Heart right ventricle (tissue), 16 donors: ENCODE measurements at places on chromosomes 12 and 14.
A peak's percentile ranks its signal among the peaks of the same experiment; 100 is the strongest.

DNA sequence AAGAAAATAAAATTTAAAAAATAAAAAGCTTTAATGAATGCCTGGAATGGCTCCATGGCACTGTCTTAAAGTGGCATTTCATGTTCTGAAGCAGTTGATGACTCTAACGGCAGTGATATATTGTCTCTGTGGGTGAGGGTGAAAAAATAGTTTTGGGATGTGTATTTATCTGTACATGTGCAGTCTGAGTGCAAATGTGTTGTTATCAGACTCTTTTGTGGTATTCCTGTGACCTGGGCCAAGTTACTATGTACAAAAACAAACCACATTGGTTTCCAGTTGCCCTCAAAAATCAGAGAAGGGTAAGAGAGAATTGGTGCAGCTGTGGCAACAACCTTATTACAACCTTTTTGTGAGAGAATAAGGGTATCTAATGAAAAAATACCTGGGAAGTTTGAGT is 81.7 kb upstream of the CCDC91 start:
- DNase-seq = no peak

GRCh38 chr12:5511644-5512600 is 80.0 kb downstream of the NTF3 start:
- DNase-seq = no peak

DNA sequence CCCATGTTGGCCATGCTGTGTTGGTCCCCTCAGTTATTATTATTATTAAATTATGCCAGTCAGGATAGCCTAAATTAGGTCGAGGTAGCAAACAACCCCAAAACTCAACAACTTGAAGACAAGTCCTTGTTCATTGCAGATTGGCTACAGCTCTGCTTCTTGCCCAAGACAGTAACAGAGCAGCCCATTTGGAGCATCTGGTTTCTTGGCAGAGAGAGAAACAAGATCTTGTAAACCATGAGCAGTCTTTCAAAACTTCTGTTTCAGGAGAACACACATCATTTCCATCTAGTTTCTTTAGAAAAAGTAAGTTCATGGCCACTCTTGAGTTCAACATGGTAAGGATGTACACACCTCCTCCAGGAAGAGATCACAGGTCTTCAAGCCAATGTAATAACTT is 52.3 kb downstream of the E2F7 start:
- DNase-seq = no peak

DNA sequence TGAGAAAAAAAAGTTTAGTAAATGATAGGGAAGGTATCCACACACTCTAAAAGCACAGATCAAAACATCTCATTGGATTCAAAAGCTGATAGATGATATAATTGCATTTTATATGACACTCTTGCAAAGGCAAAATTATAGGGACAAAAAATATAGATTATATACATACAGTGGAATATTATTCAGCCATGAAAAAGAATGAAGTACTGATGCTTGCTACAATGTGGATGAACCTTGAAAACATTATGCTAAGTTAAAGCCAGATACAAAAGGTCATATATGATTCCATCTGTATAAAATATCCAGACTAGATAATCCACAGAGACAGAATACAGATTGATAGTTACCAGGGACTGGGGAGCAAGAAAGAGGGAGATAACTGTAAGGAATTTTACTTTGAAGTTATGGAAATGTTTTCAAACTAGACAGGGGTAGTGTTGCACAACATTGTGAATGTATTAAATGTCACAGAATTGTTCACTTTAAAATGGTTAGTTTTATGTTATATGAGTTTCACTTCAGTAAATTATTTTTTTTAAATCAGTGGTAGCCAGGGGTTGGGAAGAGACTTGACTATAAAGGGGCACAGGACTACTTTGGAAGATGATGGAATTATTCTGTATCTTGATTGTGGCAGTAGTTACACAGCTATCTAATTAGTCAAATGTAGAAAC is 41.7 kb upstream of the CDKN3 start:
- no peak for DNase-seq

DNA sequence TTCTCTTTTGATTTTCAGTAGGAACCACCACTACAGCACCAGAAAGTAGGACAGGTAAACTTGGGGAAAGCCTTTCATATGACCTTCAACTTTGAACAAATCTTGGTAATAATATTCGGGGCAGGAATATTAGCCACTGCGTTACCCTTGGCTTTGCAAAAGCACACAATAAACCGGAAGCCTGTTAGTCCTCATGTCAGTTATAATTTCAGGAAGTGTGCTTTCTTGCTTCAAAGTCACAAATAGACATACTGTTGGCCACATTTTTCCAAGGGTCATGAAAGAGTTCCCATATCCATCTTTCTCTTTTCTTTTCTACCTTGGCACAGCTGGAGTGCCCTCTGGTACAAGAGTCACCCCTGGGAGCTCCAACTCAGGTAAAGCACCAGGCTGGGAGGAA is 167.2 kb upstream of the CNTN1 start:
- DNase-seq = no peak

DNA sequence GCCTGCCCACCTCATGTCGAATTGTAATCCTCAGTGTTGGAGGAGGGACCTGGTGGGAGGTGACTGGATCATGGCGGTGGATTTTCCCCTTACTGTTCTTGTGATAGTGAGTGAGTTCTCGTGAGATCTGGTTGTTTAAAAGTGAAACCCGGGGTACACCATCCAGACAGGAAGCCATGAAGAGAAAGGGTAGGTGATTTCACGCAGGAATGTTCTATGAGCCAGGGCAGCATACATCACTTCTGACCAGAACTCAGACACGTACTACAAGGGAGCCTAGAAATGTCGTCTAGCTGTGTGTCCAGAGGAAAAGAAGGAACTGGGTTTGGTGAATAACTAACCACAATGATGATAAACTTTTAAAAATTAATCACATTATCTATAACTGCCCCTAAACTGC is 80.6 kb downstream of the ANO4 start:
- DNase-seq = no peak

DNA sequence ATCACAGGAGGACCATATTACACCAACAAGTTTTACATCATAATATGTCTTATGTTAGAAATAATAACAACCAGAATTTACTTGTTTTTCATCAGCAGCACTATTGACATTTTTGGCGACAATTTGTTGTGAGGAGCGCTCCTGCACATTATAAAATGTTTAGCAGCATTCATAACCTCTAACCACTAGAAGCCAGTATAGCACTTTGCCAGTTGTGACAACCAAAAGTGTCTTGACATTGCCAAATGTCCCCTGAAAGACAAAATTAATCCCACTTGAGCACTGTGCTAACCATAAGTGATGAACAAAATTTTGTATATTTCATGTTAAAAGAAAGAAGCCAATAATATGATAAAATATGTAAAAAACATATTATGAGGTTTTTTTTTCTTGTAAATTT is 356.9 kb upstream of the LMO3 start:
- no peak for DNase-seq

DNA sequence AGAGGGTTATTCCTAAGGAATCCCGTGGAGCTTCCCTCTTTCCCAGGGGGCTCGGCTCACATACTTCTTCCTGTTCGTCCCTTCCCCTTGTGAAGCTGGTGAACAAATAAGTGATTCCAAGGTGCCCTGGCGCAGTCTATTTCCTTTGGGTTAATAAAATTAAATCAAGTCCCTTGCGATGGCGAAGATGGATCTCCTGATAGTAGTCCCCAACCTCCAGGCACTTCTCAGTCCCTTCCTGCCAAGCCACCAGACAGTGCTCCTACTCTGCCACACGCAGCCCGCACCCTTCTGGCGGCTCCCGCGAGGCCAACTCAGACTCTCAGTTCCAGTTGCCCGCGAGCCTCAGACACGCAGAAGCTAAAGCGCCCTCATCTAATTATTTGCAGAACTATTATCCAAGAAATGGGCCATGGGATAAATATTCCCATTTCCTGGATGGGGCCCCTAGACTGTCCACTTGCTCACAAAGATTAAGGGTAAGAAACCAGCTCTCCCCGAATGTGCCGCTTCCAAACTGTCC is 2.4 kb upstream of the SIX6 start:
- no peak for DNase-seq

GRCh38 chr12:42145197-42145549 is 499 bp upstream of the GXYLT1 start:
- no peak for DNase-seq

- DNase-seq = no peak
Observed at GRCh38 chr12:8057306-8057705, 8.9 kb downstream of the C3AR1 start.

DNA sequence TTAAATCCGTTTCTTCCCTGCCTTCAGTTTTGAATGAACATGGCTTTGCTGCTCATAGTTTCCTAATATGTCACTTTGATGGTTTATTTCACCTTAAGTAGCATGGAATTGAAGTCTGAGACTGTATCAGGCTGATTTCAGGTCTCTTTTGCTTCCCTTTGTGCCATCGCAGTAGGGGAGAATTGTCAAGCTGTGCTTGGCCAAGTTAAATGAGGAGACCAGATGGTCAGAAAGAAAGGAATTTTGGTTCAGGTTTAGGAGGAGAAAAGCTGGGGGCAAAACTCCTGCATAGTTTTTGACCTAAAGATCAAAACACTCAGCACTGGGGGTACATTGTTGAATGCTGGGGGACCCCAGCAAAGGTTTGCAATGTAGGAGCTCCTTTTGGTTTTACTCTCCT is 398.4 kb downstream of the NUAK1 start:
- DNase-seq = no peak

GRCh38 chr12:2374092-2374906 is 321.5 kb downstream of the CACNA1C start:
- DNase-seq = no peak

DNA sequence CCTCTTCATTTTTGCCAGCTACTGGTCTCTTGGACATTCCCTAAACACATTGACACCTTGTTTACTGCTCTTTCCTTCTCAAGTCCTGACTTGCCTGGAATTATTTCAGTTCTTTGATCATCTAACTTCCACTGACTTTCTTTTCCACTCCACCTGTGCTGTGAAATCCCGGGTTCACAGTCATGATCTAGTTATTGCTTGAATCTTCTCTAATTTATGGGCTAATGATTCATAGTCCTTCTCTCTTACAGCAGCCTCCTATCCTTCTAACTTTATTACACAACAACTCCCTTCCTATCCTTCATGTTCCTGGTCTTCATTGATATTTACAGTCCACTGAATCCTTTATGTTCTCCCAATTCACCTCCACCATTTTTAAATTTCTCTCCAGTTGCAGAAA is 260.1 kb downstream of the C12orf75 start:
- DNase-seq = no peak

DNA sequence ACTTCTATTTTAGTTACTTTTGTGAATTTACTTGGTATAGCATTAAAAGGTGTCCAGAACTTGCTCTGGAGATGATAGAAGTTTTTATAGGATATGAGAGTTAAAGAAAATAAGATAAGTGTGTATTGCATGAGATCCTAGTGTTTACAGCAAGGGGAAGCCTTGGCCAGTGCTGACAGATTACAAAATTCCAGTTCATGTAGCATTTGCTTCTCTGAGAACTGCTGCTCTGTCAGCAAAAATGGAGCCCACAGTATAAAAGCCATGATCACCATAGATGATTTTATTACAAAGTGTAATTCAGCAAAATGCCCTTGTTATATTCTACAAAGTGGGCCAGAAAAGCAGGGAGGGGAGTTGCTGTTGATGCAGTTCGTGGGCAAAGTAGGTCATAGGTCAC is 40.0 kb upstream of the ATF1 start:
- DNase-seq = no peak

- no peak for DNase-seq
Observed at GRCh38 chr12:70267550-70267949, 24.3 kb downstream of the CNOT2 start.

GRCh38 chr12:34398706-34399630 is 376.7 kb downstream of the ALG10 start:
- peak; percentile 2 for DNase-seq

DNA sequence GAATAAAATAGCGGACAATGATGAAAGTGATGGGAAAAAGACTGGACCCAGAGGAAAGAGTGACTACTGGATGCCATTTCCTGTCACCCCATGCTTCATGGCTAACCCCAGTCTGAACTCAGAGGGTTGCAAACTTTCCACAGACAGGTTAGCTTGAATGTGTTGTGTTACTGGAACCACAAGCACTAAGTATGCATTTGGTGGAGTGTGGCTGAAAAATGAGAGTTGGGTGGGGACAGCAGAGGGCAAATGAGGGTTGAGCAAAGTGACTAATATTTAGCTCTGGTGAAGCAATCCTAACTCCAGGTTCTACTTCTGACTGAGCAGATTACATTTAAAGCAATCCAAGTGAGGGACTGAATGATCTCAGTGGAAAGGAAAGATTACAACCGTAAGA is 1.6 kb downstream of the SLC16A7 start:
- DNase-seq = no peak

- no peak for DNase-seq
Observed at GRCh38 chr12:95178136-95178535, 39.1 kb downstream of the FGD6 start.

- no peak for DNase-seq
Observed at GRCh38 chr14:43568022-43568421, 939.1 kb downstream of the FSCB start.

DNA sequence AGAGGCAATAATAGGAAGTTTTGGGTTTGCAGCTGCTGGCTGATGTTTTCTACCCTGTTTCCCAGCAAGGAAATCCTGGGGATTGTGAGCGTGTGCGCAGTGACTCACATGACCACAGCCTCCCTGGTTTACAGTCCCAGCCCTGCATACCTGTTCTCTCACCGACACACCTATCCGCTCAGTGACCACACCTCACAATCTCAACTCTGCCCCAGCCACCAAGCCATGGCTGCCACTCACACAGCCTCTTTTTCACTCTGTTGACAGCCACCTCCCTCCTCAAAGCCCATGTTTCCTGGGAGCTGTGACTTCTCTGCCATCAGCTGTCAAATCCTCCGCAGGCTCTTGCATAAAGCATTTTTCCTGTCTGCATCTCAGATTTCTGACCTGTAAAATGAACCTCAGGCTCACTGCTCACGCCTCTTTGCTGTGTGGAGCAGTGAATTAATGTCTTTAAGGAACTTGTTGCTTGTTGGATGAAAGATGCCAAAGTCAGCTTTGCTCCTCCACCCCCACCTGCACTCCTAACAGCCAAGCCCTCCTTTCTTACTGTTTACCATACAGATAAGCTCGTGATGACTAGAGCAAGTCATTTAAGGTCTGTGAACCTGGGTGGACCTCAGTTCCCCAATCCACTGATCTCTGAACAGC is 43.5 kb downstream of the B4GALNT3 start:
- DNase-seq = no peak

DNA sequence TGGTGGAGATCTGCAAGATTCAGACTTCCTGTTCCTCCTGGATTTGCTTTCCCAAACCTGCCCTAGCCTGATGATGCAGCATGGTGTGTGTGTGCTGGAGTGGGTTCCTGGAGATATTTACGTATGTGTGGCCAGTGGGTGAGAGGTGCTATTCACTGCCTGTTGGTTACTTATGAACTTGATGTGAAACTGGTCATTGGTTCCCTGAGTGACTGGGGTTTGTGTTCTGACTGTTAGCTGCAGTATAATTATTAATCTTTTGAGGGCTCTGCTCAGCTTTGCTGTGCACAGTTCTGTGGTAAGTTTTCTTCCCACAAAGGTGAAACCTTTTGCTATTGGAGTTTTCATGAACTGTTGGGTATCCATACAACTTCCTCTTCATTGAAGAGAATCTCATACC is 541.8 kb upstream of the FBXO33 start:
- no peak for DNase-seq

GRCh38 chr14:70827752-70828151 is 18.4 kb upstream of the MAP3K9 start:
- DNase-seq = no peak
